Thoracic aorta (tissue), 2 donors: ENCODE measurements at places on chromosomes 12 and 14. TPM values are rescaled to one million over a fixed set of nuclear protein-coding genes. Genes with fewer than 3 reads are reported as not detected.

DNA sequence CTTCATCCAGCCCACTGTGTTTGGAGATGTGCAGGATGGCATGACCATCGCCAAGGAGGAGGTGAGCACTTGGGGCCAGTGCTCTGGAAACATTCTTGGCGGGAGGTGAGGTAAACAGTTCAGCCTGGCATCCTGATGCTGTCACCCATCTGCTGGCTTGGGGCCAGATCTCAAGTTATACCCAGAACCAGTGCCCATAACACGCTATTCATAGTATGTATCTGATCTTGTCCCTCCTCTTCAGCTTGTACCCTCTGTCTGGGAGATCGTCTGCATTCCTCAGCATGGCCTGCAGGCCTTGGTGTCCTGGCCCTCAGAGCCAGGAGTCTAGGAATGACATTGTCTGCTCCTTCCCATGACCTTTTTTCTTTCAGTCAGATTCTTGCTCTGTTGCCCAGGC, 31.4 kb downstream of the ALDH2 start:
- no peak for DNase-seq

- no peak for DNase-seq
Observed at GRCh38 chr12:14769466-14769968, 33.8 kb downstream of the WBP11 start.

DNA sequence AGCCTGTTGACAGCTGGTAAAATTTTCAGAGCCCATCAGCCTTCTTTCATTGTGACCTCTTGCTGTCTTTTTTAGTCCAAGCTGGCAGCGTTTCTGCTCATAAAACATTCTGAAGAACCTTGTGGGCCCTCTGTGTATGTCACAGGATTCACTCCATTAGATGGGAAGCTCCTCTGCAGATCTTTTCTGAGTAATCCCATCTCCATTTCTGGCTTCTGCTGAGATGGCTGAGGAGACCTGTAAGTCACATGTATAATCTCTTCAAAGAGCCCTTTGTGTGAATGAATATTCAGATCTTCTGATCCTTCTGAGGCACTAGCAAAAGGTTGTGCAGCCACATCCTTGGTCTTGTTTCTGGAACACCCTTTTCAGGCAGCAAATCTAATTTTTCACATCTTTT, 2.8 kb downstream of the RXYLT1 start:
- DNase-seq: no peak

DNA sequence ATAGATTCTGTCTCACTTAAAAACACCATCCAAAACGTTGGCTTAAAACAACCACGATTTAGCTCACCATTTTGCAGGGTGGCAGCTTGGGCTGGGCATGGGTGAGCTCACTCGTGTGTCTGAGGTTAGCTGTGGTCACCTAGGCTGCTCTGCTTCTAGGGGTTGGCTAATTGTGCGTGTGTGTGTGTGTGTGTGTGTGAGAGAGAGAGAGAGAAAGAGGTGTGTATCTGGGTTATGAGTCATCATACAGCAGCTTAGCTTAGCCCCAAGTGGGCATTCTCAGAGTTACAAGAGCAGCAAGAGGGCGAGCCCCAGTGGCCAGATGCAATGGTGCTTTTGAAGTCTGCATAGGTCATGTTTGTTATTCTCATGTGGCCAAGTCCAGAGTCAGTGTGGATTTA, 6.0 kb downstream of the FBXW8 start:
- no peak for DNase-seq

DNA sequence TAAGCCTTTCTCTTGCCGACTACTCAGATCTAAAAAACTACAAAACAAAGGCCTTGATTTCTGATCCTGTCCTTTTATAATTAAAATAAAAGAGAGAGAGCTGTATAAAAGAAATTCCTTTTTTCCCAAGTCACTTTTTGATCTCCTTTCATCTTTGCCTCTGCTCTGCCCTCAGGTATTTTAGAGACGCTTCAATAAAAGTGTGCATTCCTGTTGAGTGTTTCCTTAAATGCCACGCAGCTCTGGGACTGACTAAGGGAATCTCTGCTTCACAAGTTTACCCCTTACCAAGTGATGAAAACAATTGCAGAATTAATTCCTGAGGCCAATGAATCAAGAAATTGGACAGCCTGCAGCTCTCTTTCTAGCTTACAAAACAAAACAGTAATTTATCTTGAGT, 1109.8 kb downstream of the TMTC2 start:
- no peak for DNase-seq

- no peak for DNase-seq
Observed at GRCh38 chr14:34722723-34723545, 8.5 kb upstream of the CFL2 start.

GRCh38 chr14:23028799-23029198, 5.9 kb downstream of the PSMB5 start:
- DNase-seq: no peak

GRCh38 chr12:71440345-71440762, 756 bp downstream of the LGR5 start:
- no peak for DNase-seq

- DNase-seq: no peak
Observed at GRCh38 chr12:113453330-113453729, 18.3 kb downstream of the LHX5 start.

DNA sequence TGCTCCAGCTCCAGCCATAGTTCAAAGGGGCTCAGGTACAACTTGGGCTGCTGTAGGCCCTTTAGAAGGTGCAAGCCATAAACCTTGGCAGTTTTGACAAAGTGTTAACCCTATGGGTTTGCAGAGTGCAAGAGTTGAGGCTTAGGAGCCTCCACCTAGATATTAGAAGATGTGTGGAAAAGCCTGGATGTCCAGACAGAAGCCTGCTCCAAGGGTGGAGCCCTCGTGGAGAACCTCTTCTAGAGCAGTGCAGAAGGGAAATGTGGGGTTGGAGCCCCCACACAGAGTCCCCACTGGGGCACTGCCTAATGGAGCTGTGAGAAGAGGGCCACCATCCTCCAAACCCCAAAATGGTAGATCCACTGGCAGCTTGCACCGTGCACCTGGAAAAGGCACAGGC, 45.1 kb downstream of the RPS29 start:
- DNase-seq: no peak

- peak; percentile 27 for DNase-seq
Observed at GRCh38 chr12:38138225-38139221, 178.1 kb upstream of the ALG10B start.

- DNase-seq: no peak
Observed at GRCh38 chr12:39036105-39036504, 130.7 kb upstream of the CPNE8 start.

SPX gene
- not detected for total RNA-seq

KSR2 gene
- not detected for total RNA-seq

BMAL2 gene
- total RNA-seq: 5.8 TPM

AQP2 gene
- 3.0 TPM for total RNA-seq

STRN3 gene
- 39.5 TPM for total RNA-seq

ANG gene
- total RNA-seq: 13.5 TPM
